ENCODE measurements at places on chromosomes 7 and 10. TPM values are rescaled to one million over a fixed set of nuclear protein-coding genes. Genes with fewer than 3 reads are reported as not detected.
A peak's percentile ranks its signal among the peaks of the same experiment; 100 is the strongest.

The GNGT1 gene
- not detected for total RNA-seq

The NODAL gene
- total RNA-seq = not detected

The SSBP1 gene
- total RNA-seq = 176 TPM

The PPP1R3A gene
- not detected for total RNA-seq

The TECTB gene
- total RNA-seq = not detected

The PARG gene
- 47.6 TPM for total RNA-seq

The CPA4 gene
- total RNA-seq = not detected

GRCh38 chr7:142319970-142320369 is 62.1 kb upstream of the PRSS58 start:
- DNase-seq = peak; percentile 58

DNA sequence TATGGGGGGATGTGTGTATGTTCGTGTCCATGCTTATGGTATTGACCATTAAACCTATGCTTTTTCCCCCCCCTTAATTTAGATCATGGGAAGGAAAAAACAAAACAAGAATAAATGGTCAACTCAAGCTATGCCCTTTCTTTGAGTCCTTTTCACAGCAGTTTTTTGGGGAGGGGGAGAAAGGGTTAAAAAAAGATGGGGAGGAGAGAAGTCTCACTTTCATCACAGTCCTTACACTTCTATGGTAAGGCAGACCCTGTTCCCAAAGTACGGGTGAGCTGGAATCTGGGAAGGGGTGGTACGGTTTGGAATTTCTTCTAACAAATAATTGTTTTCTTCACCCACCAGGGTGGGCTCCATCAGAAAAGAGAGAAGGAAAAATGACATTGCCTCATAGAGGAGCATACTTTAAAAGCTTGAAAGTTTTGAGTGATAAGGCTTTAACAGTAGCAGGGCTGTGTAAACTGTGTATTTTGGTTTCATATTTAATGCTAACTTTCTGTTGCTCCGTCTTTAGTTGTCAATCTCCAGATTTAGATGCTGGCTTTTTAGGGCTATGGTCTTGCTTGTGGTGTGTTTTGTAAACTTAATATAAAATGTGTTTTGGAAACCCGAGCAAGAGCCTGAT is 180.1 kb downstream of the TCF7L2 start:
- DNase-seq = no peak

- DNase-seq = no peak
These were observed at the start of gene MMRN2 for GRCh38 chr10:86957471-86958115. TSS of gene MMRN2 (minus strand) at chr10:86957615. CDS start at chr10:86957541, 74 bp downstream.

DNA sequence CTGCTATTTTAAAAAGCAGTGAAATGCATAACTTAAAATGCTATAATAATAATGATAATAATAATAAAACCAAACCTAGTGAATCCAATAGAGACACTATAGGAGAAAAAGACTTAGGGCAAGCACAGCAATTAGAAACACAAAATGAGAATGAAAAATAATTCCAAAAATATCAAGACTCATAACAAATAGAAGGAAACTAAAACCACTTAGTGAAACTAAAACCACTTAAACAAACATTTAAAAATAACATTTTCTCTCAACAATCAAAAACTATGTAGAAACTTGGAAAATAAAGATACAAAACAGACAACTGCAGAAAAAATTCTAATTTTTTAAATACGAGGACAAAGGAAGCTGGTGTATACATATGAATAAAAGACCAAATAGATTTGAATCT is 655.2 kb upstream of the NRG3 start:
- no peak for DNase-seq

- no peak for DNase-seq
These were observed 1.2 kb downstream of the MAPK8 start for GRCh38 chr10:48307711-48308018.

DNA sequence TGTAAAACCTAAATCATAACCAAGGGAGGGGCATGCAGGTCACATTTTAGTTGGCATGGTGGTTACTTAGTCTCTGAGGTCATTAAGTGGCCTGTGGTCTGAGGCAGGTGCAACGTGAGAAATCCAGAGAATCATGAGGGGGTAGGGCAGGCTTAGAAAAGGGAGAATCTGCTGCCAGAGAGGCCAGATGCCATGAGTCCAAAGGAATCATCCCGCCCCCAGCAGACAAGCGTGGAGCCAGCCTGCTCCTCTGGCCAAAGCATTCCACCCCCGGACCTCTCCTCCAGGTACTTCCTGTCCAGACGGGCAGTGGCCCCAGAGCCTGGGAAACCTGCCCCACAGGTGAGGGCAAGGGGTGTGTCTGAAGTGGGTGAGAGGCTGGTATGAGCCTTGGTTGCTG is 196.4 kb upstream of the ZNF32 start:
- no peak for DNase-seq

DNA sequence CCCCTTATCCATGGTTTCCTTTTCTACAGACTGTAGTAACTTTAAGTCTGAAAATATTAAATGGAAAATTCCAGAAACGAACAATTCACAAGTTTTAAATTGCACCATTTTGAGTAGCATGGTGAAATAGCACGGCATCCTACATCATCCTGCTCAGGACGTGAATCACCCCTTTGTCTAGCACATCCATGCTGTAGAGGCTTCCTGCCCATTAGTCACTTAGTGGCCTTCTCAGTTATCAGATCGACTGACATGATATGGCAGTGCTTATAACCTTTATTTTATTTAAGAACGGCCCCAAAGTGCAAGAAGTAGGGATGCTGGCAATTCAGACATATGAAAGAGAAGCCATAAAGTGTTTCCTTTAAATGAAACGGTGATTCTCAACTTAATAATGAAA is 82.7 kb downstream of the CPXM2 start:
- DNase-seq = no peak

DNA sequence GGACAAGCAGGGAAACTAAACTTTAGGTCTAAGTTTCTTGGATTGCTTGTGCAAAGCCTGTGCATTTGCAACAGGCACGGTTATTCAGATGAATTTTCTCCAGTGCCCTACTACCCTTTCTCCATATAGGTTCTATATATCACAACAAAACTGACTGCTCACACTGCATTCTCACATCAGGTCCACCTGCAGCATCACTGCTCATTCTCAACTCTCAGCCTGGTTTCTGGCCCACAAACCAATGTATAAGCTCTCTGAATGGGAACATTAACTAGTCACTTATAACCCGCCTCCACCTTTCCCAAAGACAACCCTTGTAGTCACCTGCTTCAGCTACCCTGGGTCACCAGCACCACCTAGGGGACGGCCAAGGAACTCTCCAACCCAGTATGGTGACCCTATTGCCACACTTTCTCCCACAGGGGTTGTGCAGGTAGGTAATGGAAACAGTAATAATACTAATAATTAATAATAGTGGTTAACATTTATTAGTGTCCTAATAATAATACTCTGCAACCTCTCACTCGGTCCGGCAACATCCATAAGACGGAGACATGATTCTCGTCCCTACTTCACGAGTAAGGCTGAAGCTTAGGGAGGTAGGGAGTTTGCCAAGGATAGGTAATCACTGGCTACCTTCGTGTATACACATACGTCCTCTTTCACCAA is 97.3 kb downstream of the CLEC2L start:
- peak; percentile 85 for DNase-seq

DNA sequence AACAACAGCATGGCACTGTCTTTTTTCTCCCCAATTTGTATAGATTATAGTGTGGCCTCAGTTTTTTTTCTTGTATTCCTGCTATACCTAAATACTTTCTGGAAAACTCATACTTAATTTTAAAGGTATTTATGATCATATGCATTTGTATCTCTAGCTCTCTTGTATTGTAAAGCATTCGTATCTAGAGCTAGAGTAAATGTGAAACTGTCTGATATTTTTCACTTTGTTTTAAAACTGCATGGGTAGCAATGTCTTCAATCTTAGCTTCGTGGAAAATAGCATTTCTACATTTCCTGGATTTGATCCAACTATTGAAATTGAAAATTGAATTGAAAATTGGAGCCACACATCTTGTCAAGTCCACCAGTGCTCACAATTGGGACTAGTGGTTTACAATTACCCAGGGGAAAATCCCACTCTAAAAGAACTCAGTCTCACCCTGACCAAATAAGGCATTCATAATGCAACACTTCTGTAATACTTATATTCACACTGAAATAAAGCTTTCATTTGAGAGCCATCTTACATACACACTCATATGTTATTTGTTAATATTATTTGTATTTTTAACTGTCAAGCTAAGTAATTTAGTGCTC is 51.3 kb upstream of the KLF6 start:
- no peak for DNase-seq

DNA sequence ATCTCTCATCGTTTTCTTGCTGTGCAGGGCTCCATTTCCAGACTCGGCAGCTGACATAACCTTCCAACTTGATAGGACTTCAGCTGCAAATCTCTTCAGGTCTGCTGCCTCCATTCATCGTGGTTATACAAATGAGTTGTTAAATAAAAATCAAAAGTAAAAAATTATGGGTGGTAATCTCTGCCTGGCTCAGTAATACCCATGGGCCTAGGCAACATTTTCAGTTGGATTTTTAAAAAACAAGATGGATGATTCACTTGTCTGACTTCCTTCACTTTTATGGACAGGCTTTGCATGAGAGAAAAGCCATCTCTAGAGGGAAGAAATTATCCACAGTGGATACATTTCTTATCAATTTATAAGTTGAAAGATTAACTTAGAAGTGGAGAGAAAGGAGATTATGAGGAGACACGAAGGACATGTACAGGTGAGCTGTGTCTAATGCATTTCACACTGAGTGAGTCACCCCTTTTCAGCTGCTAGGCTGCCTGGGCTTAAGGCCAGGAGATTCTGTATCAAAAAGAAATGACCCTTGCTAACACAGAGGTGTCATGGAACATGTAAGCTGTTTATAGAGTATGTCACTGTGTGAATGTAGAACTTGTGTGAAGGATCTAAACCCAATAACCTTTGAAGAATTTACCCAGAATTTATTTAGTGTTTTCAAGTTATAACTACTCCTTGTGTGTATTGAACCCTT is 495.1 kb downstream of the AUTS2 start:
- no peak for DNase-seq

- no peak for DNase-seq
These were observed 61.1 kb downstream of the PLXNA4 start for GRCh38 chr7:132515181-132515580.

GRCh38 chr10:32959006-32959920 is 1.2 kb upstream of the ITGB1 start:
- peak; percentile 73 for DNase-seq

GRCh38 chr10:7471720-7472367 is 61.0 kb upstream of the SFMBT2 start:
- DNase-seq = peak; percentile 99

GRCh38 chr10:78203915-78204818 is 170.5 kb downstream of the RPS24 start:
- DNase-seq = no peak

All from Karpas-422 (cell line).